Stimulated activated CD4-positive, alpha-beta T cell treated with anti-CD3 and anti-CD28 coated beads, Interleukin-12 subunit alpha, Interleukin-12 subunit beta, amount 100 ng/mL, for 48 hours (primary cell): ENCODE measurements at places on chromosomes 6 and 20.

GRCh38 chr6:57226221-57226620 is 4.1 kb upstream of the RAB23 start:
- no peak for DNase-seq

GRCh38 chr6:14616656-14617055 is 499.1 kb downstream of the CD83 start:
- DNase-seq, result no peak

DNA sequence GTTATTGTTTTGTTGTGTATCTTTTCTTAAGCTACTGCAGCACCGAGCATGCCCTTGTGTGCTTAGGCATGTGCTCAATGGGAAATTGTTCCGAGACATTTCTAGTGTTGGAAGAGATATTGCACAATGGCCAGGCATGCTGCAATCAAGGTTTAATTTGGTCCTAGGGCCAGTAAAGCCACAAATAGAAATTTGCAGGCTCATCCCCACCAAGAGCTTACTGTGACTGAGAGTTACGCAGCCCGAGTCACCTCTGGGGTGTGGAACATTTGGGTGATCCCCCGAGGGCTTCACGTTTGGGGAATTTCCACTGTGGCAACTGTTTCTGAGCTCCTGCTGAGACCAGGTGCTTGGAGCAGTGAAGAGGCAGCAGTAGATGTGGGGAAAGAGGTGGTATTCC is 65.8 kb downstream of the ADTRP start:
- DNase-seq, result no peak

- DNase-seq, result no peak
These were observed 11.3 kb downstream of the GABRR1 start for GRCh38 chr6:89205819-89206218.

GRCh38 chr6:136024711-136025110 is 173.2 kb downstream of the PDE7B start:
- DNase-seq, result no peak

DNA sequence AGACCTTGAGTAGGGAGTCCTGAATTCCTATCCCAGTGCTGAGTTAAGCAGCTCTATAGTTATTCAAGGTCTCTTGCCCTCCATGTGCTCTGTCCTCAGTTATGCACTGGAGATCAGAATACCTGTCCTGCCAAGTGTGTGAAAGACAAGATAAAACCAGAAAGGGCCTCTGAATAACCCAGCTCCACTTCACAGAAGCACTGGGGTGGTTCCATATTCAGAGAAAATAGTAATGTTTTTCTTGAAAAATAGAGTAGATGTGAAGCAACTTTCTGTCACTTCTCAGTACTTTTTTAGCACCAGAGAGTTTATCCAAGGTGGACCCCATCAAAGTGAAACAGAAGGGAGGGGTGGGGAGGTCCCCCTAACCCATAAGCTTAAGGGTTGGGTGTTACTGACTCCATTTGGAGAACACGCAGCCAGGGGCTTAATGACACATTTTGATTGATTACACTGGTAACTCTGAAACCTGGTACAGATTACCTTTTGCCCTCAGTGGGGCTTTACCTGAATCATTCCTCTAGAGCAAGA is 509.8 kb upstream of the JARID2 start:
- DNase-seq, result no peak

- DNase-seq, result no peak
These were observed 5.5 kb downstream of the CD40 start for GRCh38 chr20:46123482-46124245.

DNA sequence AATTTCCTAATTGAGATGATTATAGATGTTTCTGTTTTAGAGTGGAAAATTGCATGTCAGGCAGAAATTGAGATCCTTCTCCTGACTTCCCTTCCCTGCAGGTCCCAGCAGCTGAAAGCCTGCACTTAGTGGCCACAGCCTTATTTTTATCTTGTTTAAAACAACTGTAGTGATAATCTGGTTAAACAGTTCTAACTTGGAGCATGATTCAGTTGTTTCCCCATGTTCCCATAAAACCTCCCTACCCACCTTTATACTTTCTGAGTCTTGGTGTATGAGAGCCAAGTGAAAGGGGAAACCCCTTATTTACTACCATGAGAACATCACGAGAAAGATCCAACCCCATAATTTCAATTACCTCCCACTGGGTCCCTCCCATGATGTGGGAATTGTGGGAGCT is 195.2 kb downstream of the SLC16A10 start:
- DNase-seq, result no peak

DNA sequence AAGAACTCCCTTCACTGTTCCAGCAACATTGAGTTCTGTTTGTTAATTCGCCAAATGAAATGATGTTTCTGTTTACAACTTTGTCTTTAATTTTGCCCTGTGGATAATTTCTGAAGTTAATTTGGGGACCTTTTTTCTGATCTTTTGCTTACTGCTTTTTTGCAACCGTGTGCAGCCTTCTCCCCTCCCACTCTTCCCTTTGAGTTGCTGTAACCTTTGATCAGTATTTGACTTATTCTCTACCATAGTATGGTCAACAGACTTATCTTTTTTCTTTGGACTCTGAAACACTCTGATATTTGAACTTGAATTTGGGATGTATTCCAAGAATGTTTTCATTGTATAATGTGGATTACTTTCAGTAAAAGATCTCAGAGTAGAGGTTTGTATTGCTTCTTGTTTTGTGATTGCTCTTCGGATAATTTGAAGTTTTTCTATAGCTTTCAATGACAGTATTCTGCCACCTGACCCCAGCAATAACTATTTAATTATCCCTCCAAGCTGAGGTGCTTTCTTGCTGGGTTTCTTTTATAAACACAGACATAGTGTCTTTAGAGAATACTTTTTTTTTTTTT is 46.2 kb downstream of the LRRN4 start:
- no peak for DNase-seq

- DNase-seq, result no peak
These were observed 233.7 kb downstream of the IBTK start for GRCh38 chr6:82013561-82014530.

DNA sequence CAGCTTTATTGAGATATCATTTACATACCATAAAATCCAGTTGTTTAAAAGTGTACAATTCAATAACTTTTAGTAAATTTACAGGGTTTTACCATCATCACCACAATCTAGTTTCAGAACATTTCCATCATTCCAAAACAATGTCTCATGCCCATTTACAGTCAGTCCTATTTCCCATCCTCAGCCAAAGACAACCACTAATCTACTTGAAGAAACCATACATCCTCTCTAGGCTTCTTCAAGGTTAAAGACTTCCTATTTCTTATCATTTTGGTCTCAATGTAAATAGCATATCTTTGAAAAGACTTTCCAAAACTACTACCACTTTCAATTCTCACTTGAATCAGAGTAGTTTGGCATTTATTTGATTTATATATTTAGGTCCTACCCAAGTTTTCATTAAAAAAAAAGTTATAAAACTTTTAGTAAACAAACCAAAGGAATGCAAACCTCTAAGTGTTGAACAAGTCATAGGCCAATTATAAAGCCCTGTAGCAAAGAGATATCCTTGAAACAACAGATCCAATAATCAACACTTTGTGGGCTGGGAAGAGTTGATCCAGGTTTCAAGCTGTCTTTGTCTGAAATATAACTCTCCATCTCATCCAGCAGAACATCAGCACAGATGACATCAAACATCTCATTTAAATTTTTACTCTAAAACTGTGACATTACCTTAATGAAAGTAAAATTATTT is 211.3 kb upstream of the RUNX2 start:
- no peak for DNase-seq
